ENCODE measurements at places on chromosomes 7 and 10. TPM values are rescaled to one million over a fixed set of nuclear protein-coding genes. Genes with fewer than 3 reads are reported as not detected.

- DNase-seq: no peak
Measured at GRCh38 chr10:99303899-99304861, 25.0 kb upstream of the CNNM1 start.

- DNase-seq: no peak
Measured at GRCh38 chr7:148849393-148850098, 34.5 kb downstream of the EZH2 start.

DNA sequence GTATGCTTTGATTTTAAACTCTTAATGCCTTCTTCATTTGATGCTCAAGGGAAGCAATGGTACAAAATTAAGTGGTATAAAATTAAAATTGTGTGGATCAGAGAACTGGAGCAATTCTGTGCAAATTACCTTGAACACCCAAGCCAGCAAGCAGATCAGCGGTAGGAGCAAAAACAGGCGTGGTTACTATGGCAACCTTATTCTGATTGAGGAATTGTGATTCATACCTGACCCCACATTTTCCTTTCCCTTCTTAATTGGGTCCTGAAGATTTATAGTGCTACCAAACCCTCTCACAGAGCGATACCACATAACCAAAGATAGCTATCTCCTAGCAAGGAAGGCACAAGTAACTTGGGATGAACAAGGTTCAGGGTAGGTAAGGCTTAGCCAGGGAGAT, 72.5 kb upstream of the FZD1 start:
- no peak for DNase-seq

DNA sequence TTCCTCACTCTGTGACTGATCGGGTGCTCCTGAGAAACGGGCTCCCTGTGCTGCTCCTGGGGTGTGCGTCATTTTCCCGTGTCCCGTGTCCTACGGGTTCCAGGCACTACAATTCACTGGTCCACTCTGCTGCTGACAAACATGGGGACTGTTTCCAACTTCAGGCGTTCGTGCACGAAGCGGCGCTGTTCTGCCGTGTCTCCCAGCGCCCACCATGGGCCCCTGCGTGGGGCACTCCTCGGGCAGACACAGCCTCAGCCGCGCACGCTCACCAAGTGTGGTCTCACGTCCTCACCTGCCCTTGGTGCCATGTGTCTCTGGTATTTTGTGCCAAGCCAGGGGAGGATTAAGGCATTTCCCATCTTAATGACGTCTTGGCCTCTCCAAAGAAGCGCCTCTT, 19.0 kb downstream of the GPR146 start:
- DNase-seq: no peak

- no peak for DNase-seq
Measured at GRCh38 chr10:25907261-25907660, 26.8 kb upstream of the MYO3A start.

GRCh38 chr10:130230036-130230435, 93.8 kb downstream of the GLRX3 start:
- DNase-seq: no peak

DNA sequence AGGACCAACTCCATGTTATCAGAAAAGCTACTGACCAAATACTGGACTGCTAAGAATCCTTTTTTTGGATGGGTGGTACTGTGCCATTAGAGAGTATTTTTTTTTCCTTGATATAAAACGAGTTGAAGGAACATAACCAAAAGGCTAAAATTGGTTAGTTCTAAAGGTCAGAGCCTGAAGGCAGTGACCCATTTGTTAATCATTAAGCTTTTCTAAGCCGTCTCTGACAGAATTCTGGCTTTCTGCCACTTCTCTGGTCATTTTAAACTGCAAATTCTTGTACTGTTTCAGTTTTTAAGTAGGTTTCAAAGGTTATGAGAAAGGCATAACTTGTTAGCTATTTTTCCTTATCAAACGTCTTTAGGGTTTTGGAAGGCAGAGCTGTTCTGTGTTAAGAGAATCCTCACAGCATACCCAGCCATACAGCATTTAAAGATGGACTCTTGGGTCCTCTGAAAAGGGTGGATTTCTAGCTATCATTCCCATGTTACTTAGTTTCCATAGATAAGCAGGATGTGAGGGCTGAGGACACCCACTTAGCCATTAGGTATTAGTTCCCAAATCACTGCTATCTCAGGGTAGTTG, 196.8 kb downstream of the RNLS start:
- DNase-seq: no peak

- no peak for DNase-seq
Measured at GRCh38 chr7:77664715-77665114, 31.5 kb upstream of the RSBN1L start.

DNA sequence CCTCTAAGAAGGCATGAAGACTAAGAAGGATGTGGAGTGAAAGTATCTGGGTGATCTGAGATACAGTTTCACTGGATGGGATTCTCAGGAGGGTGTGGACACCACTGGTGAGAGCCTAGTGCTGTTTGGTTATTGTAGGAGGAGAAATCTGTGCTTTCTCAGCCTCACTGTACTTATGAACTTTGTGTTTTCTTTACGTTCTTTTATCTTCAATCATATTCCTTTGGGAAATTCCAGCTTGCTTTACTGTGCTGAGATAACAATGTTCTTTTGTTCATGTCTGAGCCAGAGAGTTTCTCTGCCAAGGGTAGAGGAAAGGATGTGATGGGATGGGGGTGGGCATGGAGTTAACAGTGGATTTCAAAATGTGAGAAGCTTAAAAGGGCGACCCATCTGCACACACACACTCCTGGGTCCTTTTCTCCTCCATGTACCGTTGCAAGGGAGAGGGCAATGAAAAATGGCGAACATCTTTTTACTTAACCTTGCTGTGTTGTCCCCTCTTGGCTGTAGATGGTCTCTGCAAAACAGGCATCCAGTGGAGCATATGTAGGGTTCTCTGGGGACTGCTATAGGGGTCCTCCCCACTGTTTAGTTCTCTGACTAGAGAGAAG, 25.0 kb upstream of the TAX1BP1 start:
- no peak for DNase-seq

- DNase-seq: no peak
Measured at GRCh38 chr7:93119191-93119905, 1.6 kb upstream of the SAMD9 start.

DNA sequence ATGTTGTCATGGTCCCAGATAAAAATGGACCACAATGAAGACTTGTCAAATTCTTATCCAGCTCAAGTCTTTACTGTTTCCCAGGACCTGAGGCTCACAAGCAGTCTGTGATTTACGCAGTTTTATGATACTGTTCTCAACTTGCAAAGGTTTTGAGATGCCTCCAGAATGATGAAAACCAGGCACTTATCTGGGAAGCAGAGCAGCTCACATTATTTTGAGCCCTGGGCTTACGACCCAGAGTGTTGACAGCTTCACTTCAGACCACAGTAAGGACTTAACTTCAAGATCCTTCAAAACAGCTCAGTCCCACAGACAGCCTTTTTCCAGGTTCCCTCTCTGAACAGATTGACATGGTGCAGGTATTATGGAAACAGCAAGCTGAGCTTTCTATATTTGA, 236.1 kb downstream of the RNLS start:
- DNase-seq: no peak

GRCh38 chr7:91567081-91568012, 303.1 kb downstream of the FZD1 start:
- no peak for DNase-seq

DNA sequence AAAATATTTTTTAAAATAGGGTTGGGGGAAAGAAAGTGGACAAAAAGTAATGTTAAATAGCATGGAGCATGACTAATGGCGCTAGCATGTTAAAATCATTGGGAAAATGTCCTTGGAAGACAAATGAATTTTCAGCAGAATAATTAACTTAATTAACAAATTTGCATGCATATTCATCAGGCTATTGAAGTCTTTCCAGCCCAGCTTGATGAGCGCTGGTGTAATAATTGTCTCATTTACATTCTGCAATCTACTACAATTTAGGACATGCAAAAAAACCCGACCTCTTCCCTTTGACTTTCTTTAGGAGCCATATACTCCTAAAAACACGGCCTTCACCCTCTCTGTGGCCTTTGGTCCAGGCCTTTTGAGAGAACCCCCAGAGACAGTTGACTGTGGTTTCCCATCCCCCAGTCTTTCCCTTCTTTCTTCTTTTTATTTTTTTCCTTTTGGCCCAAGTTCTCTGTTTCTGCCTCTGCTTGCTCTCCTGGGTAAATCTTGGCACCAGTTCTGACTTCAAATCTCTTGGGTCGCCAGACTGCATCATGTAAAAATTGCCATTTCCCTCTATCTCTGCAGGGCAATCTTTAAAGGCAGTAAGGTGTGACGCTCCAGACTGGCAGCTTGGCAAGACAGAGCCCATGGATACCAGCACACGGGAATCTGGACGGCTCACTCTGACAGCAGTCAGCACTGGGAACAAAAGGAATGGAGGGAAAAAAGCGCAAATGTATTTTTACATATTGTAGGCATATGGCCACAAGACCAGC, 105.5 kb downstream of the NEUROD6 start:
- DNase-seq: no peak

ZNF736 gene
- polyA plus RNA-seq: 8.1 TPM

NYAP1 gene
- polyA plus RNA-seq: 1.8 TPM

ITIH5 gene
- polyA plus RNA-seq: 47.8 TPM

KIF20B gene
- polyA plus RNA-seq: 5.3 TPM

CNNM1 gene
- polyA plus RNA-seq: 0.03 TPM

MMP21 gene
- polyA plus RNA-seq: 0.40 TPM

C1QL3 gene
- polyA plus RNA-seq: 0.38 TPM

ADRA2A gene
- 4.4 TPM for polyA plus RNA-seq

BEND7 gene
- polyA plus RNA-seq: 7.8 TPM

GNGT1 gene
- polyA plus RNA-seq: not detected
